OCI-LY7 (cell line): ENCODE measurements at places on chromosomes 5 and 9.

DNA sequence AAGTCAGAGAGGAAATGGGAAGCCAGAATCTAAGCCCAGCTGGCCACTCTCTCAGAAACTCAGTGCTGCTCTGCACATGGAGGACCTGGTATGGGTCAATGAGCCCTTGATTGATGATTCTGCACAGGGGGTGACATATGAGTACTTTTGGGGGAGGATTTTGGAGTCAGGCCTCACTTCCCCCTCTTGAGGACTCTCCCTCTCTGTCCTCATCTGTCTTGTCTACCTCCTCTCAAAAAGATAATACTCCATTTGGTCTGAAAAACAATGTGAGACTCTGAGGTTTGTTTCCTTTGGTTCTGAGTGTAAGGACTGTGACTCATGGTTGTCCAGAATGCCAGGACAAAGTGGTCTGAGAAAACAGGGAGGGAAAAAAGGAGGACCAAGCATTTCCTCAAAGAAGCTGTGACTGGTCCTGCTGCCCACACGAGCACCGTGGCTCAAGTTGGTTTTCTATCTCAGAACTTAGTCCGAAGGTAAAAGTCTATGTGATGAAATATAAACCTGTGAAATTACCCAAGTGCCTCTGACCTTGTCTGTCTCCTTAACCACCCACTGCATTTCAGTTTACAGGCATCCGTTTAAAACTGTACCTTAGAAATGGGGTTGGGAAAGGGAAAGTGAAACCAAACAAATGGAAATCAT is 11.1 kb downstream of the TTC39B start:
- DNase-seq: no peak

- no peak for DNase-seq
These were observed 157.0 kb upstream of the SMIM23 start for GRCh38 chr5:171628633-171628974.

DNA sequence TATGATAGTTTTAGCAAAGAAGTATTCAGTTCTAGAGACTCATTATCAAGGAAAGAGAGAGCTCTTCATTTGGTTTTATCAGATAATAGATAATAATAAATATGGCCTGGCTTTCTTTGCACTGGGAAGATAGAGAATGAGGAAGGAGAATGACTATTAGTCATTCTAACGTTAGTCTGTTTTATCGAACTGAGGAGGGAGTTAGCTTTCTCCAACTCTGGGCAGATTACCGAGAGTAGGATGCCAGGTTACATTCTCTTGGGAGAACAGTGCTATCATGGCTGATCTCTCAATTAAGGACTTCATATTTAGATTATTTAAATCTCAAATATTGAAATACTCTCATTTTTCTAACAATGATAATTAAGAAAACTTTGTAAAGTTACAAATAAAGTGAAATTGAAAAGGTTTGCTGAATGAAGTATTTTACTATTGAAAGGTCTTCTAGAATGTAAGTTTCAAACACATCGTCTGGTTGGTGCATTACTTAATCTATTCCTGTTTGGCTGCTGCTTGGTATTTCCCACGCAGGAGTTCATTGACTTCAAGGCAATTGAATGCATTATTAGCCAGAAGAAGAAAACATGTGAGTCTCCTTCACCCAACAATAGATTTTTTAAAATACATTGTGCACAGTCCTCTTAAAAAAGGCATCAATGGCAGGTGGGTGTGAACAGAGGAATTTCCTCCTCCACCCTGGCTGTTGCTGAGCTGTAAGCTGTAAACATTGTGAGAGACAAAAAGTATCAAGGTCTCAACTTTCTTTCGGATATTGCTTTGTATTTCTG is 140.8 kb downstream of the C9orf152 start:
- no peak for DNase-seq

DNA sequence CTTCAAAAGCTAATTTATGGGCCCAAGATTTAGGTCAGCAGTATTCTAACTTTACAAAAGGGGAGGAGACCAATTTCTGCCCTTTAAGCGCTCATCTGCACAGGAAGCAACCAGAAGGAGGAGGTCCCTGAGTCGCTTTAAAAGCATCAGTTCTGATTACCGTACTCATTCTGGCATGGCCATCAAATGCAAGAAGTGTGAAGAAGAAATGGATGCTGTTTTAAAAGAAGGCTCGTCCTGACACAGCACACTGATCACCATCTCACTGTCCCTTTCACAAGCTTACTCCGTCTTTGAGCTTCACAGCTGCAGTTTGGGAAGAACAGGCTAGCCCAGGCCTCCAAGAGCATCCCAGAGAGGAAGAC is 17.5 kb downstream of the ZNF608 start:
- no peak for DNase-seq

DNA sequence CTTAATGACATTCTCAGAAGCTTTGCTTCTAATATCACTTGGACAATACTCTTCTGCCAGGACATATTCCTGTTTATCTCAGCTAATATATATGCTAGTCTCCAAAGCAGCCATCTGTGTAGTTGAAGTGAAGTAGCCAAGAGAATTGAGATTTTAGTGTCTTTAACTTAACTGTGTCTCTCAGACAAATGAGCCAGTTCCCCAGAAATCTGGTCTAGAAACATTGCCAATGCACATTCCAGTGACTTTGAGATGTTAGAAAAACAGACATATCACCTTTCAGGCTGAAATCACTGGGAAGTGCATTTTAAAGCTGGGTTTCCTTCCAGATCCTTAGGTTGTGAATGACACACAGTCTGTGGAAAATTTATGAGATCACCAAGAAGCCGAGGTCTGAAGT is 114.6 kb downstream of the MTX3 start:
- no peak for DNase-seq

GRCh38 chr9:122039234-122039633 is 53.9 kb downstream of the TTLL11 start:
- no peak for DNase-seq
